ENCODE measurements at places on chromosomes 3 and 15.

DNA sequence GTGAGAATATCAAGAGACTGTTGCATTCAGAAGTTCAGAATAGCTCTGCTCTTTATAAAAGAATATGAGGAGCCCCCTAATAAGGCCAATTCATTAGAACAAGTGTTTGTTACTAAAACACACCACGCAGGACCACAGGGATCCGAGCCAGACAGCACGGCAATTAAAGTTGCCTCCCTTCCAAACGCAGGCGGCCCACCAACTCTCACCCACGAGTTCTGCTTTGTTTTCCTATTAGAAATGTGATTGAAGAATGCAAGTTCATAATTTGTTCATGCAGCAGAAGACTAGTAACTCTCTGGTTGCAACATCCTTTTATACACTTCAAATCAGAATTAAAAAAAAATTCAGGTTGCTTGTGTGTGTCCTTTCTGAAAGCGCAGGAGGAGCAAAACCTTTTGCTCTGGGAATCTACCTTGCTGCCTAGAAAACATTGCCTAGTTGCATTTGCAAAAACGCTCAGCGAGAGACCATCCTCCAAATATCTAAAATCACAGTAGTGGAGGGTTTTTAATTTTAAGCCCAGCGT, 1044.1 kb upstream of the NR2F2 start:
- DNase-seq = no peak

- DNase-seq = no peak
Observed at GRCh38 chr15:29141308-29142128, 128.1 kb downstream of the NSMCE3 start.

- DNase-seq = no peak
Observed at GRCh38 chr3:134008630-134009156, 21.0 kb downstream of the SLCO2A1 start.

GRCh38 chr3:30631243-30631904, 25.0 kb downstream of the TGFBR2 start:
- DNase-seq = no peak

- DNase-seq = no peak
Observed at GRCh38 chr15:48547286-48547685, 98.2 kb downstream of the FBN1 start.

- DNase-seq = no peak
Observed at GRCh38 chr15:25435474-25436243, 3.2 kb downstream of the UBE3A start.

GRCh38 chr3:165443664-165444063, 247.5 kb upstream of the SLITRK3 start:
- DNase-seq = no peak

DNA sequence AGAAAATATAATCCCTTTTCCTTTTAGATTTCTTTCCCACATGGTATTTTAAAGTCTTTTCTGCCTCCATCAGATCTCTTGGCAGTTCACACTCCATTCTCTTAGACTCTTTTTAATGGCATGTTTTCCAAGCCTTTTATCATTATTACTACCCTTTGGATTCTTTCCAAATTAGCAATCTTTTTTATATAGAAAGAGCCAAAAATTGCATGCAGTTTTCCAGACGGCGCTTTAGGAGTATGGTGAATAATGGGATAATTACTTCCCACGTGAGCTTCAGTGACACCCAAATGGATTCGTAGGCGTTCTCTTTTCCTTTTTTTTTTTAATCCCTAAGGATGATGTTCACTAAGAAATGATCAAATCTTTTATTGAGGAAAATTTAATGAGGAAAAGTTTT, 354.8 kb upstream of the DNAJC19 start:
- no peak for DNase-seq

DNA sequence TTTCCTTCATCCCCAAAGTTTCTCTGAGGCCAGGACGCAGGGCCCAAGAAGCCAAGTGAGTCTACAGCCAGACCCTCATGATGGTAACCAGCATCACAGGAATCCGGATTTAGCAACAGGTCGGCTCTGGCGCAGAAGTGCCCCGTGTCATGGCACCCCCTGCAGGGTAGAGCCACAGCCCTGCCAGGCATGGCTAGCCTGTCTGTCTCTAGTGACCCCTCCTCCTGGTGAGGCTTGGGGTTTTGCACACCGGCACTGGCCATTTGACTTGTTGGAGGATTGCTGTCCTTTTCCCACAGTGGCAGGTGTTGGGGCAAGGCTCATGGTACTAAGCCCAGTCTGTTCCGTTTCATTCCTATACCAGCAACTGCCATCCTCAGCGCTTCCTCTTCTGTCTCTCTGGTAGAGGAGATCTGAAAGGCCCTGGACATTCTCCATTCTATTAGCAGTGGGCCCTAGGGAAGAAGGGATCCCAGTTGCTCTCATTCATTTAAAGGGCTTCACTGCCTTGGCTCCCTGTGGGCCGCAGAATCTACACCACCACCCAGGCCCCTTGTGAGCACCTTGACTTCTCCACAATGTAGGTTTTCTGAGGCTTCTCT, 9.4 kb upstream of the CHAC1 start:
- no peak for DNase-seq

DNA sequence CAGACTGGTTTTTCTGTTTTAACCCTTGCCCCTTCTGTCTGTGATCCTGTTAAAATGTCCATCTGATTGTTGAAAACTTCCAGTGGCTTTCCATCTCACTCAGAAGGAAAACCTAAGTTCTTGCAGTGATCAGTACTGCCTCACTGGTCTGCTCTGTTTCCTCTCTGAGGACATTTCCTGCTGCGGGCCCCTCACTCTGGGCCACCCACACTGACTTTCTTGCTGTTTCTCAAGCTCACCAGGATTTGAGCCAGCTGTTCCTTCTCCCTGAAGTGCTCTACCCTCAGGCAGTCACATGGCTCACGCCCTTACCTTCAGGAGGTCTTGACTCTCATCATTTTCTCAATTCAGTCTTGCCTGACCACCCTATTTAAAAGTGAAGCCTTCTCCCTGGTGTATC, 1.8 kb downstream of the GRK7 start:
- no peak for DNase-seq

GRCh38 chr3:125025642-125026041, 30.2 kb downstream of the HEG1 start:
- no peak for DNase-seq

- no peak for DNase-seq
Observed at GRCh38 chr3:567488-568185, 371.1 kb downstream of the CHL1 start.

- DNase-seq = no peak
Observed at GRCh38 chr15:77607111-77607893, 25.4 kb downstream of the LINGO1 start.

GRCh38 chr15:65535192-65535591, 4.9 kb downstream of the HACD3 start:
- no peak for DNase-seq

- DNase-seq = peak; percentile 48
Observed at GRCh38 chr3:15361494-15362214, 29.3 kb upstream of the SH3BP5 start.

GRCh38 chr15:85044894-85045293, 63.2 kb downstream of the PDE8A start:
- DNase-seq = no peak

- DNase-seq = no peak
Observed at GRCh38 chr3:56054844-56055243, 413.4 kb downstream of the ERC2 start.

- no peak for DNase-seq
Observed at GRCh38 chr15:89783861-89784685, 7.9 kb downstream of the MESP2 start.

GRCh38 chr15:34349769-34350168, 6.7 kb downstream of the NUTM1 start:
- no peak for DNase-seq
